ENCODE measurements at places on chromosomes 7 and 10.

GRCh38 chr7:2129323-2130095 lies 103.2 kb downstream of the MAD1L1 start:
- no peak for DNase-seq

DNA sequence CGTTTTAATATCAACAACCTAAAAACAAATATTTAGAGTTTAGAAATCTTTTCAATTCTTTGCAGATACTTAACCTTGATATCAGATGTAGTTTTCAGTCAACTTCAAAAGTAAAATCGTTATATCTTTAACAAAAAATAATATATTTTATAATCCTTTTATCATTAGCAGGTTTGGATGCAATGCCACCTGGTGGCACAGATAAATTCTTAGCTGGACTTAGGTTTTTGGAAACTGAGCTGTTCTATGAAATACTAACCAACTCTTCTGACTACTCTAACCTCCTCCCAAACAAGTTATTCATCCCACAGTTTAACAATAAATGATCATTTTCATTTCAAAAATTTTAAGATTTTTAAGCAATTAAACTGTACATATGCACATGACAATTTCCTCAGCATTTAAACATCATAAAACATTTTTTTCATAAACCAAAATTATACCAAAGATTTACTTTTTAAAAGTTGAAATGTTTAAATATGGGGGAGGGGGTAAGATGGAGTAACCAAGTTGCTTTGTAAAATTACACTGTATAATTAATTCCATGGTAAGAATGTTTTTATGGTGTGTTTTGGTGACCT lies 56.9 kb downstream of the HIBADH start:
- no peak for DNase-seq

- DNase-seq, result peak; percentile 59
Measured at GRCh38 chr7:47647181-47647917, 65.4 kb upstream of the TNS3 start.

GRCh38 chr10:68489919-68490318 lies 18.1 kb upstream of the DNA2 start:
- no peak for DNase-seq

DNA sequence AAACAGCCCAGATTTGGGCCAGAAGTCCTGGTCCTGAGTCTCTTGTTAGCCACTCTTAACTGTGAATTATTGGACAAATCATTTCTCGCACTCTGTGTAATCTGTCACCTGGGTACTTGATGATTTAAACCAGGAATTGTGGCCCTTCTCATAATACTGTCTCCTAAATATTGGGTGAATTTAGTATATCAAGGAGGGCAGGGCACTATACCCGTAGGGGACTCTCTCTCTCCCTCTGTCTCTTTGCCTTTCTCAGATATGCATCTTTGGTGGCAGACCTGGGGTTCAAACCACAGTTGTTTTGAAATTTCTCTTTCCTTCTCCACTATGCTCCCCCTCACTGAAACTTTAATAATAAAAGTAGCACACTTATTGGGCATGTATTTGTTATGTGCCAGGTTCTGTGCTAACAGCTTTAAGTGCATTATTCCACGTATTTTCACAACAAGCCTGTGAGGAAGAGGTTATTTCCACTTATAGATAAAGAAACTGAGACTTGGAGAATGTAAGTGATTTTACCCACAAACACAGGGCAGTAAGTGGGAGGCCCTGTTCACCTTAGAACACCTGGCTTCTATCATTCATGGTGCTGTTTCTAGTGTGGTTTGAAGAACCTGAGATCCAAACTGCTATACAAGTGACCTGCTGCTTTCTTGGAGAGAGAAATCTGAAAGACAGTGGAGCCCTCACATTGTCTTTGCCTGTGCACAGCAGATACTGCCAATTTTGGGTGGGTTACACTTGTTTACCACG lies 11.8 kb downstream of the FAS start:
- DNase-seq, result no peak
